Naive B cell (primary cell): ENCODE measurements at places on chromosomes 2 and 18. TPM values are rescaled to one million over a fixed set of nuclear protein-coding genes. Genes with fewer than 3 reads are reported as not detected.

DNA sequence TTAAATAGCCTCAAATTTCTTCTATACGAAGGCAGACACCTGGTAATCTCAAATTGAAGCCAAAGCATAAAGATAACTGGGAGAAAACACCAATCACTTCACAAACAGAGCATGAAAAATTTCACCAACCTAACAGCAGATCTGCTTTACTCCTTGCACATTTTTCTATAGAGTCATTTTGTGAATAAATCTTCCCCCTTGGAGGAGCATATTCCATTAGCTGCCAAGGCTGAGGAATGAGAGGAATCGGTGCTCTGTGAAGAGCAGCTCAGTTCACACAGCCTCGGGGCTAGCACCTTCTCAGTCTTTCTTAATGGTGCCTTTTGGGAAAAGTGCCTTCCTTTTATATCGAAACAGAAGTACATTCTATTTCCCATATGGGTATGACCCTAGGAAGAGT, 1313.7 kb upstream of the NRXN1 start:
- DNase-seq, result no peak

Gene IL1B
- not detected for polyA plus RNA-seq

DNA sequence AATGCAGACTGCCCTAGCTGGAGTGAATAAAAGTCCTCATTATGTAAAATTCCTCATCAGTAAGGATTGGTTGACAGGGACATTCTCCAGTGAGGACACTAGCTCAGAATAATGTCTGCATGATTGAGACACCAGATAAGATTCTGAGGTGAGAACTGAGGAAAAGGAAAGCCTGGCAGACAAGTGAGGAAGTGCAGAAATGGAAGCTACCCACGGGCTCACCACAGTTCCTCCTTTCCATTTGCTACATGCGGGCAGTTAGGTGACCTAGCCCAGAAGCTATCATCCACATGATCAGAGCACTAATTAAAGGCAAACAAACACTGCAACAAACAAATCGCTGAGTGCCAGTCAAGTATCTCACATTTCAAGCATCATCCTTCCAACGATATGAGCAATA, 27.7 kb downstream of the NETO1 start:
- DNase-seq, result no peak

DNA sequence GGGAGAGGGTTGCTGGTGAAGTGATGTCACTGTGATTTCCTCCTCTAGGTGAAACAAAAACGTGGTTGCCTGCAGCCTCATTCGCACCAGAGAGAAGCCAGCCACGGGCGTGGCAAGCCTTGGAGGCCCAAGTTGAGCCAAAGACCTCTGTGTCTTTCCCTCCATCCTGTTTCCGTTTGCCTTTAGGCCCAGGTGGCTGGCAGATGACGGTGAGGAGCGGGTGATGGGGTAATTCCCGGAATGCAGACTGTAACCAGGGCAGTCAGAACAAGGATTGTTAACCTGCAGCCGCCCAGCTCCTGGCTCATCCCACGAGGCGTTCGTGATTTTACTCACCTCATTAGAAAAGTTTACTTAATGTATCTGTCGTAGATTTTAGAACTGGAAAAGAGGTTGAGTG, 14.4 kb downstream of the CTIF start:
- no peak for DNase-seq

Gene ICA1L
- 3.7 TPM for polyA plus RNA-seq

DNA sequence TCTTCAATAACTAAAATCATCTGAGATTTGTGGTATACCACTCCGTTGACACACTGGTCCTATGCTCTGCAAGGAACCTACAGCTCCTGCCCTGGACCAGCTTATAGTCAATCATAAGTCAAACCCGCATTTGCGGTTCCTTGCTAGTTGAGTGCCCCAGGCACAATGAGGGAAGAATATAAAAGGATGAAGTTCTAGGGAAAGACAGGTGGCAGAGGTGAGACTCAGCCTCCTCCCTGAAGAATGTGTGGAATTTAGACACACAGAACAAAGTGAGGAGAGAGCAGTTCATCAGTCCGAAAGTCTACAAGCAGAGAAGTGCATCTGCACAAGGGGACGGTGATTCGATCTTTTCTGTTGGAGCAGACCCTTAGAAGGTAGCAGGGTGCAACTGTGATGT, 615.0 kb upstream of the FANCL start:
- no peak for DNase-seq
